ENCODE measurements at places on chromosomes 5 and 9.

DNA sequence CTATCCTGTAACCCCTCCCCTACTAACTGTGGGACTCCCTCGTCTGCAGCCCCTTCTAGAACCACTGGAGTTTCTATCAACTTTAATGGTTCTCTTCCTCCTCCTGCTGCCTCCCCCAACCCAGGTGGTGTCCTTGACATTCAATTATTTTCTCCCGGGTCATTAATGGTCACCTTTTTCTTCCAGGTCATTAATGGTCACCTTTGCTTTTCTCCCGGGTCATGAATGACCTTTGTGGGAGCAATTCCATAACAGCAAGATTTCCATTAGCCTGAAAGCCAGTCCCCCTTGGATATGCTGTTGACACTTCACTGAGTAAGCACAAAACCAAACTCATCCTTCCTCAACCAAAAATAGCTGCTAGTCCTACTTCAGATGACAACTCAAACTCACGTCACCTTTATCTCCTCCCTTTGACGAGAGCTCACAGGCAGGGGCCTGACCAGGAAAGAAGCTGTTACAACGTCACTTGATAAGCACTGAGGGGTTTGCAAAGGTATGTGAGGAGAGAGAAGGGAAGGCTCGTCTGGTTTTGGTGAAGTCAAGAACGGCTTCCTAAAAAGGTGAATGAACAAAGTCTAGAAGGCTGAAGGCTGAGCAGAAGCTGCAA lies 10.9 kb downstream of the CCDC127 start:
- DNase-seq = no peak

DNA sequence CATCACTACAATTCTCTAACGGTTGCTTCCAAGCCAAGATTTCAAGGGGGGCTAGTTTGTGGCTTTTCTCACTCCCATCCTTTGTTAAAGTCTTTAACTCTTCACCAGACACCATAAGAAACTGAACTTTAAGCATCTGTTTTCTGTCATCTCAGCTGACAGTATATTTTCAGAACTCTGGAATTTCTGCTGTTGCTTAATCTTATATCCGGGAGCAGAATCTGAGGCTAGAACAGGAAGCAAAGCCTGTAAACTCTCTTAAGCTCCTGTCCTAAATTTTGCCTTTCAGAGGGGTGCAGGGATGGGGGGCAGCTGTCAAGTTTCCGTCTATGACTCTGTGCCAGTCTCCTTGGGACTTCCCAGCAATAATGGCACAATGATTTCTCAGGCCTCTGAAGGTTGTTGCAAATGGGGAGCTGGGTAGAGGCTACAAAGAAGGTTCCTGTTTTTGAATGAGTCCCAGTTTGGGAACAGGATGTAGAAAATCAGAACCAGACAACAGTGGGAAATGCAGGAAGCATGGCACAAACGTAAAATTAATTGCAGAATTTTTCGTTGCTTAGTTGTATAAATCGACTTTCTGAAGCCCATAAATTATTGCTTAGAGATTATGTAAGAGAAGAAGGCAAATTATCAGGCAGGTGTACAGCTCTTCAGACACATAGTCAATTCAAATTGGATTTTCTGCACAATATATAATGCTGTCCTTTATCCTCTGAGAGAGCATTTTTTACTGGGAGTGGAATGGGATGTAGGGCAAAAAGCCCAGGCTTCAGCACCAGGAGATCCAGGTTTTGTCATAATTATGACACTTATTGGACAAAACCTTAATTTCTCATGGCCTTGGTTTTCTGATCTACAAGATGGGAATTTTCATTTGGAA lies 430.9 kb downstream of the DMAC1 start:
- DNase-seq = no peak

DNA sequence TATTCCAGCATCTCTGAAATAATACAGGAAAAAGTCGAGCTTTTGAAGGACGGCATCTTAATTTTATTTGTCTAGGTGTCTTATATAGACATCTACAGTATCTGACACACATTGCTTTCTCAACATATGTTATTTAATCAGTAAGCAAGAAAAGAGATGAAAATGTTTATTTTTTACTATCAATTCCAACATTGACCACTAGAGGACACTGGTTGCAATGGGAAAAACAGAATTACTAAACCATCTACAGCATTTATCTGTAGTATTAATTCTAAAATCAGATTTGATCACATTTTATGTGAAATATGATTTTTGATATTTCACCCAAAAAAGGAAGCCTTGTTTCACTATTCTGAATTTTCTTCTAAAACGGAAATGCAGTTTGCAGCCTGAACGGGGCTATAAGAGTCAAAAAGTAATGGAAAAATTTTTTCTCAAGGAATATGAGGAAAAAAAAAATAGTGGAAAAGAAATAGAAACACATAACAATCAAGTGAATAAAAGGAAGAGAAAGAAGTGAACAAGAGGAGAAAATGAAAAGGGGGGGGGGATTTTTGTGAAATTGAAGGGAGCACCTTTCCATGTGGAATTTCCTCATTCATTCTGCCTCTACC lies 98.6 kb downstream of the OSTF1 start:
- no peak for DNase-seq

DNA sequence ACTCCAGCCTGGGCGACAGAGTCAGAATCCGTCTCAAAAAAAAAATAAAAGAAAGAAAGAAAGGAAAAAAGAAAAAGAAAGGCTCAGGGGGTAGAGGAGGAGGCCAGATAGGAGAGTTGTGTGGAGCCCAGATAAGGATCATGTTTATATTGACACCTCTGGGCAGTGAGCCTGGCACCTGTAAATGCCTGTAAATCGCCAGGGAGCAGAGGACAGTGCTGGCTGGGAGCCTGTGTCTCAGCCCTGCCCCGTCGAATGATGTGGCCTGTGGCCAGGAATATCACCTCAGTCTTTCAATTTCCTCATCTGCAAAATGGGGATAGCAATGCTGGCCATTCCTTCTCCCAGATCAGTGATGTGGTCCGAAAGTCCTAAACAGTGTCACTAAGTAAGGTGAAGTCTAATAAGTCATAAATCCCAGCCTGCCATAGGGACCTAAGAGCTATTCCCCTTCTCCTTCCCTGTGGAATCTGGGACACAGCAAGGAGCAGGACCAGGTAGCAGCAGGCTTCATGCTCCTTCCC lies 10.3 kb upstream of the ABO start:
- no peak for DNase-seq

DNA sequence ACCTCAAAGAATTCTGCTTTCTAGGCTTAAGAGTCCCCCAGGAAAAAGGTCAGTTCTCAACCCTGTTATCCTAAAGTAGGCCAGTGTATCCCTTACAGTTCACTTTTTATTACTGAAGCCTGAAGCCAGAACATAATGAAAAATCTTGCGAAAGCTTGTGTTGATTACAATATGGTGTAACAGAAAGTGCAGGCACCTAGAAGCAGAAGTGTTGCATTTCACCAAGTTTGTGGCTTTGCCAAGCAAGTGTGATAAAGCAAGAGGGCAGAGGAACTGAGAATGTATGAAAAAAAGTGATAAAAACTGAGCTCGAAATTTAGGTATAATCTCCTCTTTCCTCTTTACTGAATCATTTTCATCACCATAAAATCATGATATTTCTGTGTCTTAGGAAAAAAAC lies 26.2 kb downstream of the AGTPBP1 start:
- DNase-seq = no peak

- no peak for DNase-seq
These were observed 4.5 kb upstream of the HSDL2 start for GRCh38 chr9:112375361-112375760.

GRCh38 chr5:143979044-143979690 lies 167.2 kb downstream of the HMHB1 start:
- DNase-seq = no peak

- DNase-seq = no peak
These were observed 245.3 kb downstream of the PDE4D start for GRCh38 chr5:59648038-59648831.

GRCh38 chr5:53067641-53068040 lies 41.9 kb downstream of the MOCS2 start:
- no peak for DNase-seq

DNA sequence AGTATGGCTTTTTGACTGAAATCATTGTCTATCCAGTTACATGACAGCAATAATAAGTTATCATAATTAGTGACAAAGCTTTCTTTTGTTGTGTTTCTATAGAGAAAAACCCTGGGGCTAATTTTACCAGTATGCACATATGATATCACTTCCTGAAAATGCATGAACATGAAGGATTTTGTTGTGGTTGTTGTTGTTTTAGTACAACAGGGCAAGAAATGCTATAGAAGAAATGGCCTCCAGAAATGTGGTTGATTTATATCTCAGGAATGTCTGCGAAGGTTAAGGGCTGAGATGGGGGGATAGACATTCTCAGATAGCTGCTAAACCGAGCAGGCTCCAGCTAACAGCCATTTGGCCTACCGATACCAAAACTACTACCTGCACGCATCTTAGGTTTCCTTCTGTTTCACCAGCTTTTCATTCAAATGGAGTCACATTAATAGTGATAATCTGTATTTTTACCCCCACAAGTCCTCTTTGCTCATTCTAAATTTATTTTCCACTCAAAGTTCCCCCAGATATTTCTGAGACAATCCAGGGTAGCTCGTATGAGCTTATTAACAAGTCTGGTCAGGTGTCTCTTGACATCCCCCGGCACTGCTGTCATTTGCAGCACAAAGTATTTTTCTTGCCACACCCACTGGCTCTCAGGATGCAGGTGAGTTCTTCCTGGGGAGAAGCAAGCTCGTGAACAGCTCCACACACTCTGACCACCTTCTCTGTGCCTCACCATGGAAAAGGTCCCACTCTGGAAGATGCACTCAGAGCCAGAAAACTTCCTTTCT lies 232.4 kb upstream of the GAS1 start:
- DNase-seq = no peak

- DNase-seq = peak; percentile 18
These were observed 59.6 kb downstream of the C9orf152 start for GRCh38 chr9:110148384-110148783.

- no peak for DNase-seq
These were observed 97.9 kb downstream of the ITGA1 start for GRCh38 chr5:52885614-52886013.

GRCh38 chr5:128193665-128194390 lies 110.3 kb downstream of the SLC12A2 start:
- no peak for DNase-seq

GRCh38 chr5:179267671-179268083 lies 77.6 kb downstream of the ADAMTS2 start:
- no peak for DNase-seq

DNA sequence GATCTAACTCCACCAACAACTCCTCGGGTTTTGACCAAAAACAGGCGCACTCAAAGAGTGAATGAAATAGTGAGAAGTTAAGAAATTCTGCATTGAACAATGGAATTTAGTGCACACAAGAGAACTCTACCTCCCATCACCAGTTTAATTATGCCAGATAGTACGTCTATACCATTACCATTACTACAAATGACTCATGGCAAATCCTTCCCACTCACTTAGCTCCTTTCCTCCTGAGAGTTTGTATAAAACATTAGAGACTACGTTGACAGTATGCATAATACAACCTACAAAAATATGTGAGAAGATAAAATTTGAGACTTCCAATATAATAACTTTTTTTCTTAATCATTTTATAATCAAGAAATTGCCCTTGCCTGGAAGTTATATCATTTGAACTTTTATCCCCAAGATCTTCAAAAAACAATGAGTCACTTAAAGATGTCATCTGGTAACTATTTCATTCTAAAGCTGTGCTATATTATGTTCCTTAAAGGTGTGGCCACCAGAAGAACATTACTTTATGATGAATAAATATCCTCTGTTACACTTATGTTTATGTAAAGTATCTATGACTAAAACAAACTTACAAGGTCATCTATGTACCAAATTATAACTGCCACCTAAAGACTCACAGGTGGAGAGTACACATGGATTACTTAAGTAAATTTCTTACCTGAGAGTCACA lies 297.9 kb upstream of the PTGER4 start:
- no peak for DNase-seq

DNA sequence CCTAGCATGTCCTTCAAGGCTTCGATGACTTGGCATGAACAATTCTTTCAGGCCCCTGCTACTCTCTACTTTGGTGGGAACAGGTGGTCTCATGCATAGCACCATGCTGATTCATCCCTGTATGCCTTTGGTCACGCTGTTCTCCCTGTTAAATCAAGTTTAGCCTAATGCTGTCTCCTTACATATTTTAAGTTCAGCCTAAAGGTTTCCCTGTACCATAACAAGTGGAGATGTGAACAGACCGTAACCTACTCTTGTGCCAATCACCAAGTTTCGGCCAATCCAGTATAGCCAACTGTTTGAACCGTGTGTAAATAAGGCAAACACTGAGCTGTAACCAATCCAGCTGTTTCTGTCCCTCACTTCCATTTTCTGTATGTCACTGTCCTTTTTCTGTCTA lies 8.0 kb downstream of the GAS1 start:
- DNase-seq = no peak

- no peak for DNase-seq
These were observed 2.0 kb downstream of the CXXC5 start for GRCh38 chr5:139650031-139650688.

DNA sequence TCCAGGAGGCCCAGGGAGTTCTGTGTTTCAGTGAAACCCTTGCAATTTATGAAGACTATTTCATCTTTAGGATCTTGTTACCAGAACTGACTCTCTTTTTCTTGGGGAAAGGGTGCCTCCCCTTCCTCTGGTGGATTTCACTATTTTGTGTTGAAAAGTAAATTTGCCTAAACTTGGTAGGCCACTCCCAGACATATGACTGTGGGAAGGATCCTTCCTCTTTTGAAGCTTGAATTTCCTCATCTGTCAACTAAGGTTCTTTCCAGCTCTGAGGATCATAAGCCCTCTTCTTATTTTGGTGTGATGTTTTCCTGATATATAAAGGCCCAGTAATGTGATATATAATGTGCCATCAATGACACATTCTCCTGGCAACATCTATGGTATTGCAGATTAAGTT lies 59.1 kb upstream of the ZFAND5 start:
- DNase-seq = no peak

DNA sequence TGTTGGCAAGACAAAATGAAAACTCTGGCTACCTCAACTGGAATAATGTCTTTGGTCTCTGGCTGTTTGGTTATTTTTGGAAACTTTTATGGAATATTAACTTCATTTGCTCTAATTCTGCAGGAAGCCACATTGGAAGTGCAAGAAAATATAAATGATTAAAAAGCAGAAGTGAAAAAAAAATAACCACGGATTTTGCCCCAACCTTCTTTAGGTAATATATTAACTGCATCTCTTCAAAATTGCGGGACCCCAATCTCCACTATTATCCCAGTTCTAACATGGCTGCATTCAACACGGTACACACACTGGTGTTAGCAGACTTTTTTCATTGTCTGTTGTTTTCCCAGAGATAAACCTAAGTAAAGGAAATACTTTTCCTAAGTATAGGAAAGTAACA lies 23.0 kb downstream of the GLIS3 start:
- DNase-seq = no peak

GRCh38 chr5:32889078-32889477 lies 178.0 kb downstream of the NPR3 start:
- DNase-seq = no peak

GRCh38 chr5:75320371-75320770 lies 16.6 kb upstream of the HMGCR start:
- no peak for DNase-seq

- DNase-seq = no peak
These were observed 8.5 kb upstream of the ITGA1 start for GRCh38 chr5:52779213-52779612.

- DNase-seq = no peak
These were observed 330.8 kb upstream of the RFX3 start for GRCh38 chr9:3856592-3856991.

Measured in stimulated activated CD4-positive, alpha-beta T cell treated with anti-CD3 and anti-CD28 coated beads, Interleukin-15, amount 100 ng/mL, for 1 hour (primary cell).